ENCODE measurements at places on chromosomes 5 and 9. TPM values are rescaled to one million over a fixed set of nuclear protein-coding genes. Genes with fewer than 3 reads are reported as not detected.

- DNase-seq, result no peak
Observed at GRCh38 chr9:105357937-105358336, 89.9 kb upstream of the FSD1L start.

DNA sequence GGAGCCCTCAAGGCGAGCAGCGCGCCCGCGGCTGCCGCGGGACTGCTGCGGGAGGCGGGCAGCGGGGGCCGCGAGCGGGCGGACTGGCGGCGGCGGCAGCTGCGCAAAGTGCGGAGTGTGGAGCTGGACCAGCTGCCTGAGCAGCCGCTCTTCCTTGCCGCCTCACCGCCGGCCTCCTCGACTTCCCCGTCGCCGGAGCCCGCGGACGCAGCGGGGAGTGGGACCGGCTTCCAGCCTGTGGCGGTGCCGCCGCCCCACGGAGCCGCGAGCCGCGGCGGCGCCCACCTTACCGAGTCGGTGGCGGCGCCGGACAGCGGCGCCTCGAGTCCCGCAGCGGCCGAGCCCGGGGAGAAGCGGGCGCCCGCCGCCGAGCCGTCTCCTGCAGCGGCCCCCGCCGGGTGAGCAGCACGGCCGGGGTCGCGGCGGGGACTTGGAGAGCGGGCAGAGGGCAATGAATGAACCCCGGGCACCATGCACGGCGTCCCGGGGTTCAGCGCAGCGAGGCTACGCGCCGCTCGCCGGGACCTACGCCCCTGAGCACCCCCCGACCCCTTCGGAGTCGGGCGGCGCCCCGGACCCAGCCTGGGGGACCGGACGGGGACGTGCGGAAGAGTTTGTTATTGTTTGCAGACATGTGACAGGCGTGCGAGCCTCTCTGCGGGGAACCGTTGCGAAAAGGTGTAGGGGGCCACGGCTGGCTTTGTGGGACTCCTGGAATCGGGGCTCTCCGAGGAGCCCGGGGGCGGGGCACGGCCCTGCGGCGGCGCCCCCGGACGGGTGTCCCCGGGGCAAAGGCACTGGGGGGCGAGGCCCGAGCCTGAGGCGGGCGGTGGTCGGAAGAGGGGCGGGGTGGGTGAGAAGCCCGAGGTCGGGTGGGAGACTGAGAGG lies 553 bp downstream of the MAP3K1 start:
- no peak for DNase-seq

DNA sequence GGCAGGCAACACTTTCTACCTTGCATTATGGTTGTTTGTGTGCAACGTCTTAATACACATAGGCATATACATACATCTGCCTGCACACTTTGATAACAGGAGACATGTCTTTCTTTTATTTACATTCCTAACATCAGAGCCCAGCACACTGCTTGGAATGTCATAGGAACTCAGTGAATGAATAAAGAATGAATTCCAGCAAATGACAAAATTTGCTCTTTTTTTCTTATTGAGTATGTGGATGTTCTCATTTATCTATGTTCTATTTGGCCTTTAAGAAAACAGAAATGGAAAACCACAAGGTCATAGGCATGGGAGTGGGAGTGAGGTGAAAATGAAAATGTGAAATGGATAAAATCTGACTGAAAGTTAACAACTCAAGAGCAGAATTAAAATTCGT lies 36.3 kb upstream of the PALM2AKAP2 start:
- no peak for DNase-seq

DNA sequence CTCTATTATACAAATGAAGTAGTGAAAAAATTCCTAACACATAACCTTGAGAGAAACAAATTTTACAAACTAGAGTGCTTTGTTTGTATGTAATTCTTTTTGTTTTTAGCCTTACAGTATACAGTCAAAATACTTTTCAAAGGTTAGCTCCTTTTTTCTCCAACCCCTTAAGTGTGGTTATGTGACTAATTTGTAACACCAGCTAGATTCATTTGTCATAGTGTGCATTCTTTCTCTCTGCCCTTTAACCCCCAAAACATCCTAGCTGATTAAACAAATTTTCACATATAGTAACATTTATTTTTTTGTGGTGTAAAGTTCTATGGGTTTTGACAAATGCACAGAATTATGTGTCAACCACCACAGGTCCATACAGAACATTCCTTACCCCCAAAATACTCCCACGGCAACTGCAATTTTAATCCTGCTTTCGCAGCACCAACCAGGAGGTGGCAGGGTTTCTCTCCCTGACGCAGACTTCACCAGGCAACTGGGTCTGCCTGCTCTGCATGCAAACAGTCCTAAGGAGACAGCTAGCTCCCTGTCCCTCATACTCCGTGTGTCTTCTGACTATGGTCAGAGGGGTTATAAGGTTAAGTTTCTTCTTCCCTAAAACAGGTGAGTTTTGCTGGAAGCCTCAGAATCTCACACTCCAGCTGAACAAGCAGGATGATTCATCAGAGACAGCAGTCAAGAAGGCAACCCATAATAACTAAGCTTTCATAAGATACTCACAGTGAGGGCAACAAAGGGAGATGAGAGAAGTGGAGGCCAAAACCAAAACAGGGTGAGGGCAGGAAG lies 44.5 kb upstream of the NR5A1 start:
- DNase-seq, result no peak

The THBS4 gene
- 1.4 TPM for total RNA-seq

GRCh38 chr5:11377896-11378295 lies 526.4 kb downstream of the CTNND2 start:
- DNase-seq, result no peak

The SPINK5 gene
- total RNA-seq, result 0.12 TPM

The PCDHGA12 gene
- 10.5 TPM for total RNA-seq

DNA sequence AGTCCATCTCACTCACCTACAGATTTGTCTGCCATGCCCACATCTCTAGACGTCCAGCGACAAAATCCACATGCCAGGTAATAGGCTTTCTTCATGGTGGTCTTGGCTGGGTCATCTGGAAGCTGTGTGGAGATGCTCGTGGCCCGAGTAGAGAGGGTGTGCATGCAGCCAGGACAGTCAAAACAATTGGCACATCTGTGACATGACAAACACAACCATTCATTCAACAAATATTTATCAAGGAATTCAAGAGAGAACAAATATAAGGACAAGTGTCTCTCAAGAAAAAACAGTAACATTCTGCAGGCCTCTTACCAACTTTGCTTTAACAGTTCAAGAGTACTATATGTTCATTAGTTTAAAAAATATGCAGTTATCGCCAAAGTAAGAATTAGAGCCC lies 5.4 kb downstream of the DCTN4 start:
- DNase-seq, result no peak
